ENCODE measurements at places on chromosomes 1 and 21.

GRCh38 chr1:167666416-167666815 is 36.4 kb downstream of the RCSD1 start:
- DNase-seq, result no peak

DNA sequence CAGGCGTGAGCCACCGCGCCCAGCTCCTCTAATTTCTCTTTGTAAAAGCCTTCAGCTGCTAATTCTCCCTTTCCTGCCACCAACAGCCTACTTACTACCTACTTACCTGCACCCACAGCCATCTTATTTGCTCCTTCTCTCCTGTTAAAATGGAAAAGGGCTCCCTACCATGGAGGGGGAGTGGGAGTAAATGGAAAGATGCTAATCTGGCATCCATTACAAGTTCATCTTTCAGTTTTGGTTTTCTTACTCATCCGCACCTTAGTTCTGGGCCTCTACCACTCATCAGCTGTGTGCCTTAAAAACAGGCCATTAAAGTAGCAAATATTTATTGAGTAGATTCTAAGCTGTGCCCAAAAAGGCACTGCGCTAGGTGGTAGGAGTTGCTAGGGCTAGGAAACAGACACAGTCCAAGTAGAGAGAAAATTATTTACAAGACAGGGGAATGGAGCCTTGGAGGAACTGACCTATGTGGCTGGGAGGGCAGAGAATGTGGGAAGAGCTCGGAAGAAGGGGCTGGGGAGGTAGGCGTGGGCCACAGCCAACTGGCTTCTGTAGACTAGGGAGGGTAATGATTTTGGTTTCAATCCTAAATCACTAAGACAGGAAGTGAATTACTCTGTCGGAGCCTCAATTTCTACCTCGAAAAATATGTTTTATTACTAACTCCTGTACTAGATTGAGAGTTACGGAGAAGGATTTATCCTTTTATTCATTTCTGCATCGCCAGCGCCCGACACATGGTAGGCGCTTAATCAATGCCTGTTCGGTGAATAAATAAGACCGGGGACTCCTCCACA is 685 bp upstream of the DDI2 start:
- peak; percentile 6 for DNase-seq

DNA sequence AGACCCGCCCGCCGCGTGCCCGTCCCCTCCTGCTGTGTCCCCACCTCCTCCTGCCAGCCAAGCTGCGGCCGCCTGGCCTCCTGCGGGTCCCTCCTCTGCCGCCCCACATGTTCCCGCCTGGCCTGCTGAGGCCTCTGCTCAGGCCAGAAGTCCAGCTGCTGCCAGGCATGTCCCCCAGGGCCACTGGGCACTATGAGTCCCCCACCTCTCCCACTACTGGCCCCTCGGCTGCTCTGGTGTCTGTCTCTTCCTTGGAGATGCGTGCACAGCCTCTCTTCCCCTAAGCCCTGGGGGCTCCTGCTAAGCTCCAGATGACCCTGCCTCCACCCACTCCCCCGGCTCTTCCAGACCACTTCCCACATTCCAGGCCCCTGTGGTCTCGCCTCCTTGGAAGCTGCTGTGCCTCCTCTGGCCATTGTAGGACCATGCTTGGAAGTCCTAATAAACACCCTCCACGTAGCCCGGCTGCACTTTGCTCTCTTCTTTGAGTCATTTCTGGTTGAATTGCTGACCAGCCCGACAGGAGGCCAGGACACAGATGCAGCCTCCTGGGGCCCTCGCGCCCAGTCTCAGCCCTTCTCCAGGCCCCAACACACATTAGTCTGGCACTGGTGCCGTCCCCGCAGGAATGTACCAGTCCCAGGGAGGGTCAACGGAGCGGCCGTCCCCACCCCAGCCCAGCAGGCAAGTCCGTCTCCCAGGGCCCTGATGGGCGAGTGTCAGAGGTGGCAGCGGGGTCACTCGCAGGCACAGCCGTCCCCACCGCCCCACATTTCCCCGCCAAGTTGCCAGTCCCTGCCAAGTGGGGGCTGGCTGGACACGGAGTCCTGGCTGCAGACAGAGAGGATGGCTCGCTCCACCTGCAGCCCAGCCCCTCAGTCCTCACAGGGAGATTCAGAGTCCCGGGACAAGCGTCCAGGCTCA is 1.1 kb downstream of the KRTAP10-12 start:
- DNase-seq, result no peak

DNA sequence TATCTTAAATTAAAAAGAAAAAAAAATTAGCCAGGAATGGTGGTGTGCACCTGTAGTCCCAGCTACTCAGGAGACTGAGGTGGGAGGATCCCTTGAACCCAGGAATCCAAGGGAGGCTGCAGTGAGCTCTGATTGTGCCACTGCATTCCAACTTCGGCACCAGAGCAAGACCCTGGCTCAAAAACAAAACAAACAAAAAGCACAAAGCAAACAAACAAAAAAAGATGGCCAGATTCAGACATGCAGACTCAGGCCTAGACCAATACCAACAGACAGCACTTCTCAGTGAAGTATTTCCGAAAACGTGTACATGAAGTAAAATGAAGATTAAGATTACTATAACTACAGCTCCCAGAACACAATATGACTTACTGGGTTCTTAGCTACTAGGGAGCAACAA is 10.6 kb downstream of the SLC35D1 start:
- DNase-seq, result no peak

- peak; percentile 97 for DNase-seq
These were observed 4.9 kb downstream of the SH3BGRL3 start for GRCh38 chr1:26284597-26285347.

DNA sequence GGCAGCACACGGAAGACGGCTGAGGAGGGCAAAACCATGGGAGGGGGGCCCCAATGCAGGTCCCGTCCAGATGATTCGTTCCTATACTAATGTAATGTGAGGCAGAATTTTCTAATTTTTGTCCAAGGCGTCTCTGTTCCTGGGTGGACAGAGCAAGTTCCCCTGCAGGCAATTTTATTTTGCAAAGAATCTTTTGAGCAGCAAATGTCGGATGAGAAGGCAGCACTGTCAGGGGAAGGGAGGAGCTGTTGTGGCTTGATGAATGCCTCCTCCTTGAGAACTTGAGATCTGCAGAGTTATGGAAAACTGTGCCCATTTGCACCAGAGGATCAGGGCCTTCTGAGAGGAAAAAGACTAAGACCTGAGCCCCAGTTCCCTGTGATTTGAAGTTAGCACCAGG is 17.3 kb downstream of the SLC1A7 start:
- DNase-seq, result no peak

DNA sequence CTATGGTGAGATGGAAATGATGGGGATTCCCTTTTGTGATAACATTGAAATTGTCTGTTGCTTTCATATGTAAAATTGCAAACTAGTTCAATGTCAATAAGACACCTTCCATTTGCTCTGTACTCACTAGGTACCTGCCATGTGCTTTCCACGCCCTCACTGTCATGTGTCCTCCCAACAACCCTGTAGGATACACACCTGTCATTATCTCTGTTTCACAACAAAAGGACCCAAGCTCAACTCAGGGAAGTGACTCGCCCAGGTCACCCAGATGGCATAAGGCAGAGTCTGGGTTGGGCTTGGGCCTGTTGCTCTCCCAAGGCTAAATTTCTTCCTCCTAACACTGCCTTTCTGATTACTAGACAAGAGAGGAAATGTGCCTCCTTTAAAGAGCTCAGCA is 45.3 kb upstream of the MCOLN3 start:
- no peak for DNase-seq

DNA sequence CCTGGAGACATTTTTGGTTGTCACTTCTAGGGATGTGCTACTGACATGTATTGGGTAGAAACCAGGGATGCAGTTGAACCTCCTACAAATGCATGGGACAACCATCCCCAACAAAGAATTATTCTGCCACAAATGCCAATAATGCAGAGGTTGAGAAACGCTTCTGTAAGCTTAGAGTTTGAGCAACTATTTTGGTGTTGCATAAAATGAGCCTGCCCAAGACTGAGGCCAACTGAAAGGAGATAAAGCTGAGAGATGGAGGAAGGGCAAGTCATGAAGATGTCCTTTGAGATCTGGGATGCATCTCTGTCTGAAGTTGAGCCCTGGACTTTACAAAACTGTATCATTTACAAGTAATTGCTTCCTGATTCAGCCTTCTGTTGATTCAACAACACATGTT is 106.9 kb downstream of the KCNJ15 start:
- no peak for DNase-seq

DNA sequence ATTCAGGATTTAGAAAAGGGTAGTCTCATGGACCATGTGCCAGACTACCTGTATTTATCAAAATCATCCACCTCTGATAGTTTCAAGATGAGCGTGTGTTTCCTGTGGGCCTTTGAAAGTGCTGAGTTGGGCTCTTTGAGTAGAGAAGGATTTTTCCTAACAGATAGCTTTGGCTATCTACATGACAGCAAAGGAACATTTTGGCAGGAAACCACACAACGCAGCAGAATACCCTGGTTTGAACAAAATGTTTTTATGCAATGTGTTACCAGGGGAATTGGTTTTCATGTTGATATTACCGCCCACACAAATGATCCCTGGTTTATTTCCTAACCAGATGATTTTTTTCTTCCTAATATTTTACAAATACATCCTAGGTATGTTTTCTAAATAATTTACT is 431.4 kb downstream of the NEGR1 start:
- no peak for DNase-seq

GRCh38 chr1:222233444-222234158 is 314.3 kb downstream of the HHIPL2 start:
- no peak for DNase-seq

GRCh38 chr1:151581921-151582320 is 29.9 kb upstream of the SNX27 start:
- no peak for DNase-seq

DNA sequence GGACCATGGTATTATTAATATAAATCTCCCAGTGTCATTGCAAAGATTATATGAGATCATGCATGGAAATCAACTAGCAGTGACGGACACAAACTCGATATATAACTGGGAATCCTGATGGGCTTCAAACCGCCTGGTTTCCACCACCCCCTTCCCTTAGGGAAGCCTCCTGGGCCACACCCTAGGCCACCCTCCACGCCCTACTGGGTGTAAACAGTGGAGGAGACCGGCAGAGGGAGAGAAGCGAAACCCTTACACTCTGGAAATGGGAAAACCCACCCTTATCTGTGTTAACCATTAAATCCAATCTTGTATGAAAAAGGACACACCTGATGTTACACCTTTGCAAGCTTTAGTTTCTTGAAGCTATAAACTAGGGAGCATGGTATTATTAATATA is 595 bp upstream of the ZNHIT6 start:
- DNase-seq, result no peak

GRCh38 chr1:231631717-231632116 is 5.1 kb downstream of the DISC1 start:
- no peak for DNase-seq

GRCh38 chr21:31732597-31733550 is 956 bp upstream of the SCAF4 start:
- DNase-seq, result peak; percentile 28

GRCh38 chr1:113530021-113530420 is 139.7 kb downstream of the MAGI3 start:
- no peak for DNase-seq

GRCh38 chr1:209326076-209326475 is 257.4 kb upstream of the CAMK1G start:
- DNase-seq, result no peak

DNA sequence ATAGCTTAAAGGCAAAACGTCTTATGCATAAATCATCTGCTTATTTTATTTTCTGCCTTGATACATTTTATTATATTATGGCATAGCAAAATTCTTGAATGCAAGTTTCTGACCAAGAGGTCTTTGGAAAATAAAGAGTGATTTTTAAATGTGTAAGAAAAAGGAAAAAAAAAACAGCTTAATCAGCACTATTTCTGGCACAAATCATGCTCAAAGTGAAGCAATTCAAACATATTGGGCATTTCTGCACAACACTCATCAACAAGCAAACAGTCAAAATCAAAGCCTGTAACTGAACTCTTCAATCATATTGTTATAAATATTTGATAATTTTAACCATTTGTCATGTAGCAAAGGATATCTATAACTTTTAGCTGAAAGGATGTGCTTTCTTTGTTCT is 250.9 kb downstream of the PTPRC start:
- no peak for DNase-seq

DNA sequence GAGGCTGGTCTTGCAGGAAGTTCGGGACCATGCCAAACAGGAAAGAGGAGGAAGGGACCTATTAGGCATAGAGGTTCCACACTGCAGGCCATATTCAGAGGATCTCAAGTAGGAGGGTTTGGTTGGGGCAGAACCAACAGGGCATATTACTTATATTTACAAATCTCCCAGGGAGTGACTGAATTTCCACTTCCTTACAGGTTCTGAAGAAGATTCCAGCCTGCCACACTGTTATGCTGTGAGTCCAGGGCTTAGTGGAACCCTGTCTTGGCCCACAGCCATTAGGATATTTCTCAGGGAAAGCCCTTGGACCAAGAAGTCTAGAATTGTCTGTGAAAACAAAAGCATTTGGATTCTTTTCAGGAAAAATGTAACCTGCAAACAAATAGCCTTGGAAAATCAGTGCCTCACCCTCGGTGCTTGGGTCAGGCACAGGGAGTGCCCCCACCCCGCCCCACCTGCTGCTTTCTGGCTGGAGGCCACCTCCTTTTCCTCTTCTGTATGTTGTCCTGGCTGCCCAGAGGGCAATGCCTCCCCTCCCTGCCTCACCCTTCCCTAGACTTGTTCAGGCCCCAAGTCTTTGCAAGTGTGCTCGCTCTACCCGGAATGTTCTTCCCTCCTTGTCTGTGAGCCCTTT is 41.0 kb upstream of the JUN start:
- DNase-seq, result no peak

Data from activated naive CD4-positive, alpha-beta T cell treated with Interleukin-2 at 50 U/mL for 16 hours (primary cell).